Activated CD8-positive, alpha-beta T cell treated with anti-CD3 and anti-CD28 coated beads, Interleukin-2, amount 10 ng/mL, durations not matched to agents 7 days and 5 days (primary cell): ENCODE measurements at places on chromosomes 6 and 20.

GRCh38 chr6:99318566-99318965, 30.9 kb downstream of the FAXC start:
- no peak for DNase-seq

DNA sequence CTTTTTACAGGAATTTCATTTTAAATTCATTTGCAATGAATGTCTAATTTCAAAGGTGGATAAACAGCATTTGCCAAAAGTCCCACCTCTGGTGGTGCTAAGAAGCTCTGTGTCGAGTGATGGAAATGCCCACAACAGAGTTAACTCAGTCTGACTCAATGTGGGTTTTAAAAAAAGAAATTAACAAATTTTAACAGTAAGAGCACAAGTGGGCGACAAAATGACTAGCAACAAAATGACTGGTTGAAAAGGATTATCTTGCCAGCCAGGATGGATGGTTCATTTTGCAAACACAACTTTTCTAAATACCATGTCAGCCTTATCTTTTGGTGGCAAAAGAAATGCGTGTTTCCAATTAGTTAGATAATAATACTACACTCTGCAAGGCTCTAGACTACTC, 14.3 kb upstream of the TAGAP start:
- DNase-seq, result no peak

GRCh38 chr6:3841711-3842565, 7.2 kb upstream of the FAM50B start:
- no peak for DNase-seq

- no peak for DNase-seq
Measured at GRCh38 chr6:167828325-167828956, 1.7 kb downstream of the AFDN start.

- no peak for DNase-seq
Measured at GRCh38 chr6:162463576-162463975, 264.0 kb downstream of the PRKN start.

GRCh38 chr6:130655586-130655985, 171.6 kb upstream of the SMLR1 start:
- DNase-seq, result no peak

GRCh38 chr6:134352786-134353480, 35.0 kb upstream of the SGK1 start:
- DNase-seq, result no peak

GRCh38 chr6:79335133-79335674, 100.7 kb upstream of the HMGN3 start:
- DNase-seq, result no peak

DNA sequence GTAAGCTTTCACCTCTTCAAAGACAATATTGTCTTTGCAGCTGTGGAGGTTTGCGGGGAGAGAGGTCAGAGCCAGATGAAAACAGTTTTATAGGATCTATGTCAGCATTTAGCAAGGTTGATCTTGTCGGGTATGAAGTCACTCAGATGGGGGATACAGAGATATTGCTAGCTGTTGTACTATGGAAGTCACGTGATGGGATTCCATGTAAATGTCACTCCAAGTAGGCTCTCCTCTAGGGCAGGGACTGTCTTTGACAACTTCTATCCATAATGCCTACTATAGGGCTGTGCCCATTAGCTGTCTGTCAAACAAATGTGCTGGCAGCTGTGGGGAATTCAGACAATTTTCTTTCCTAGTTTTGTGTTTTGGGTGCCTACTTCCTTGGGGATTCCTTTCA, 54.8 kb downstream of the HECA start:
- DNase-seq, result no peak

- no peak for DNase-seq
Measured at GRCh38 chr6:11277275-11278206, 45.1 kb upstream of the NEDD9 start.

GRCh38 chr6:32964776-32965175, 3.6 kb upstream of the BRD2 start:
- DNase-seq, result no peak

DNA sequence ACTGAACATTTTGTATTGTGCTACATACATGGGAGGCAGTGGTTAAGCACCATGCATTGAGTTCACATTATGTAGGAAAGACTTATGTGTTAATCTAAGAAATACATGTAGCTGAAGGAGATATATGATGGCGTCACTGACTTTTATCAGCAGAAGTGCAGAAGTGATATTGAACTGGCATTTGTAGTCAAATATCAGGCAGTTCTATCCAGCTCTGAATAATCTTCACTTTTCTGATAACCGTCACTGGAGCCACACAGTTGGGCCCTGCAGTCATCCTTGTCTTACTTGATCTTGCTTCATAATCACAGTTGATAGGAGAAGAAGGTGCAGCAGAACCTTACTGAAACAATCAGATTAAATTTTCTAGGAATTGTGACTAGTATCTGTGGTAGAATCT, 26.4 kb downstream of the CRISP1 start:
- DNase-seq, result no peak

GRCh38 chr6:48764286-48765044, 653.5 kb upstream of the PTCHD4 start:
- DNase-seq, result no peak

DNA sequence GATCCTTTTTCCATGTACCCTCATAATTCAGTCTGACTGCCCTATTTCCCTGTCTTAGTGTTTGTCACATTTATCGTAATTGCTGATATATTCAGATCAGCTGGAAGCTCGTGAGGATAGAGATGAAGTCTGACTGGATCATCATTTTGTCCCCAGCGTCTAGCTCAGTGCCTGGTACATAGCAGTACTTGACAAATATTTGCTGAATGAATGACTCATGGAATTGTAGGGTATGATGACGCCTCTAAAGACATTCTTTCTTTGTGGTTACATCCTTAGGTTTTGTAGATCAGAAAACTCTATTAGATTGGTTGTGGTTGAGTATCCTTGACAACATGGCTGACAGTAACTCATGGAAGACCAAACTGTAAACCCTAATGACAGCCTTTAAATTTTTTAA, 68.9 kb downstream of the MTHFD1L start:
- no peak for DNase-seq

GRCh38 chr6:53977551-53977950, 133.7 kb upstream of the MLIP start:
- DNase-seq, result no peak

- no peak for DNase-seq
Measured at GRCh38 chr20:44234566-44235317, 12.4 kb upstream of the GDAP1L1 start.

GRCh38 chr6:117907601-117908245, 659 bp downstream of the SLC35F1 start:
- DNase-seq, result no peak

DNA sequence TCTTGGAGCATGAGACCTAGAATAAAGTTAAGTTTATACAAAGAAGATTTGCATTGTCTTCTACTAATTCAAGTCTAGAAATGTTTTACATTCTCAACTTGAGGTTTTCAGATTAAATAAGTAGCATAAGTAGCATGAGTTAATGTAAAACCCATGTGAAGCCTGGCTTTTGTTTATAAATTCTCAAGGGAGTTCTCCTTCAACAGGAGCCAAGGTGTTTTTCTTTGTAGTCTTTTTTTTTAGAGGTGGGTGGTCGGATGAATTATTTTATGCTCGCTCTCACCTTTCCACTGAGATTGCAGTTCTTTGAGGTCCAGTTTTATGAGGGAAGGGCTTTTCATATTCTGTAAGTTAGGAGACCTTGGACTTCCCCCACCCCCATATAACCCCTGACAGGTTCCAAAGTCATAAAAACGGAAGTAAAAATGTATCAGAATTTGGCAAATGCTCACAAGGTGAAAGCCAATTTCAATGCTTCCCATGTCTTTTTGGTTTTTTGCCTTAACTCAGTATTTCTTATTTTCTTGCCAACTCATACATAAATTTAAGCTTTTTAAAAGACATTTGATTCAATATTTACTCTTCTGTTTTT, 244.3 kb upstream of the ASCC3 start:
- no peak for DNase-seq

DNA sequence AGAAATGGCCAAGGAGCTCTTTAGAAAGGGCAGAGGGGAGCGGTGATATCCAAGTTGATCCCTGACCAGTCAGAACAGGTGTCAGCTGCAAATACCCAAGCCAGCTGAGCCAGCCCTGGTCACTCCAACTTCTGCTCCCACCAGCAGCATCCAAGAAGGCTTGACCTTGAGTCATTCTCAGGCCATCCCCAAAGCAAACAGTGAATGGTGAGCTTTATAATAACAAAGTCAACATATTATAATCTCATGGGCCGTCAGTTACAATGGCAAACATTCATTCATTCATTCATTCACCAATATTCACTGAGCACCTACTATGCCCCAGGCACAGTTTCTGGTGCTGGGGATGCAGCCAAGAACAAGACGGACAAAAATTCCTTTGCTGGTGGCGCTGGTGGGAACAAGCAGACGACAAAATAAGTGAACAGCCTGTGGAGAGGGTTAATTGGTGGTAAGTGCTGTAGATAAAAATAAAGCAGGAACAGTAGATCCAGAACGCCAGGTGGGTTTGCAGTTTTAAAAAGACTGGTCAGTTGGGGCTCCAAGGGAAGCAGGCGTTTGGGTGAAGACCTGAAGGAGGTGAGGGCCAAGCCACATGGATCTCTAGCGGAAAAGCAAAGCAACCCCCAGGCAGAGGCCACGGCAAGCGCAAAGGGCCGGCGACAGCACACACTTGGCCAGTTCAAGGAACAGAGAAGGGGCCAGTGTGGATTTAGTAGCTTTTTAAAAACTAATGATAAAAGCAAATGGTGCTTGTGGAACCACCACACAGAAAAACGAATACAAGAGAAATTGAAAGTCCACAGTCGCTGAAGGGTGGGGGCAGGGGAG, 131.8 kb upstream of the PTPN1 start:
- DNase-seq, result no peak

DNA sequence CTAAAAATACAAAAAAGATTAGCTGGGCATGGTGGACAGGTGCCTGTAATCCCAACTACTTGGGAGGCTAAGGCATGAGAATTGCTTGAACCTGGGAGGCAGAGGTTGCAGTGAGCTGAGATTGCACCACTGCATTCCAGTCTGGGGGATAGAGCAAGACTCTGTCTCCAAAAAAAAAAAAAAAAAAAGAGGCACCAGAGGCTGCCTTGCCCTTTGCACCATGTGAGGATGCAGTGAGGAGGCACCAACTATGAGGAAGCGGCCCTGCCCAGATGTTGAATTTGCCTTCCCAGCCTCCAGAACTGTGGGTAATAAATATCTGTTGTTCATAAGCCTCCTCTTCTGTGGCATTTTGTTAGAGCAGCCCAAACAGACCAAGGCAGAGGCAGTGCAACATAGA, 54.4 kb downstream of the ALDH5A1 start:
- DNase-seq, result no peak
